ENCODE measurements at places on chromosomes 7 and 10. TPM values are rescaled to one million over a fixed set of nuclear protein-coding genes. Genes with fewer than 3 reads are reported as not detected.
A peak's percentile ranks its signal among the peaks of the same experiment; 100 is the strongest.

DNA sequence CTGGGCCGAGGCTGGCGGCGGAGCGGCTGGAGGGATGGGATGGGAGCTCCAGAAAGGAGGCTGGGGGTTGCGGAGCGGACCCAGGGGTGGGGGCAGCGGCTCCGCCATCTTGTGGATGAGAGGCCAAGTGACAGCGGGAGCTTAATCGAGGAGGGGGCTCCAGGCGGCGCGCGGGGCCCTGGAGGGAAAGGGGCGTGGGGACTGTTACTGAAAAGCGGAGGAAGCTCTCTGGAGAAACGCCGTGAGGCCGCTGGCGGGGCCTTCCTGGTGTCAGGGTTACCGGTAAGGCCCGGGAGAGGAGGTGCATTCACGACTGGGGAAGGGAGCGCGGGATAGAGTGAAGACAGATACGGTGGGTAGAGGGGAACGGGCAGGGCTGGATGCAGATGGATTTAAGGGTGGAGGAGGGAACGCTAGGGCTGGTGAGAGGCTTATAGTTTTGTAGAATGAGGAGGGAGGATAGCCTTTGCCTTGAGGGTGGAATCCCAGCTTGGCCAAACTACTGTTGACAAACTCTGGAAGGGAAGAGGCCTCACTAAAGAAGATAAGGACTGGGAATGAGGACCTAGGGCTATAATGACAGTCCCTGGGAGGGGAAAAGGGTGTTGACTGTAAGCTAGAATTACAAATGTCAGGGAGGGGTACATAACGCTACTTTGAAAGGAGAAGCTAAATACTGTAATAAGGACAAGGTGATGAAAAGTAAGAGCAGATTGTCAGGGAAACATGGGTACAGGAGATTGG is 535 bp downstream of the BTRC start:
- DNase-seq = no peak

- DNase-seq = no peak
Measured at GRCh38 chr10:10533437-10533836, 484.2 kb upstream of the CELF2 start.

- no peak for DNase-seq
Measured at GRCh38 chr10:5663692-5664427, 2.5 kb downstream of the ASB13 start.

GRCh38 chr7:156527458-156527890 is 113.1 kb upstream of the RNF32 start:
- DNase-seq = no peak

DNA sequence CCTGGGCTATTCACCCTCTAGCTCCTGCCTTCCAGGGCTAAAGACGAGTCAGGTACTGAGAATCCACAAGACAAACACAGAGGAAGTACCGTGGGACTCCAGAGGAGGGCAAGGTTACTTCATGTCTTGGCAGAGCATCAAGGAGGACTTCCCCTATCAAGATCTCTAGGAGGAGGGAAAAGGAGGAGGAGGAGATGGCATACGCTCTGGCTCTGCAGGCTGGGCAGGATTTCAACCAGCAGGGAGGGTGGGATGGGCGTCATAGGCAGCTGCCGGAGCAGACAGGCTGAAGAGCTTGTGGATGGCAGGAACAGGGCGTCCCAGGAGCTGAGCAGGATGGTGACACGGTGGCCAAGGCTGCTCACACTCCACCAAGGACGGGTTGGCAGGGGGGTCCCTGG is 21.3 kb downstream of the MDH2 start:
- DNase-seq = peak; percentile 33

LIPJ gene
- total RNA-seq = 0.17 TPM

- no peak for DNase-seq
Measured at GRCh38 chr7:23788843-23789242, 78.8 kb downstream of the STK31 start.

DNA sequence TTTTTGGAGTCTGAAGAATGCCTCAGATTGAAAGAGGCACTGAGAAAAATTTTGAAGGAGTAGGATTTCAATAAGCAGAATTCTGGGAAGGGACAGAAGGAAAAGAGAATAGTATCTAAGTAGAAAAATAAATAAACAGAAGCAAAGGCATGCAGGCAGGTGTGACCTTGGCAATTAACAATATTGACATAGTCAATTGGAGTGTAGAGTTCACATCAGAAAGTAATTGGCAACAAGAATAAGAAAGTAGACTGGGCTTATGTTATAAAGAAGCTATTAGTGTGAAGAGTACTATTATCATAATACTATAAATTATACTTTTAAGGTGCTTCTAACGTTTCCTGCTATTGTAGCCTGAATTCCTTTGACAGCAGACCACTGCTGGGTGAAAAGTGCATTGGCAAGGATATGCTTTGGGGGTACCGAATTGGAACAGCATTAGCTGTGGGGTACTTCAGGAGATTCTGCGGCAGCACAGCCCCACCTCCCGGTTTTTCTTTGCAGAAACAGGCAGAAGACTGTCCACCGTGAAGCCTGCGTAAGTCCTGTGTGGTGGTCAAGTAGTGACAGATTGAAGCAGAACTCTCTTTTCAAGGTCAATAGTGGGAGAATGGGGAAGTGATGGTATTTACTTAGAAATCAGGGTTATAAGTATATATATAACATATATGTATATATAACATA is 357.0 kb downstream of the THSD7A start:
- no peak for DNase-seq

- DNase-seq = no peak
Measured at GRCh38 chr10:77417806-77418640, 219.6 kb downstream of the KCNMA1 start.

TFR2 gene
- total RNA-seq = 0.42 TPM

GRCh38 chr10:58641095-58641531 is 128.4 kb downstream of the BICC1 start:
- DNase-seq = no peak

PODXL gene
- 37.1 TPM for total RNA-seq

- no peak for DNase-seq
Measured at GRCh38 chr7:112407261-112407660, 43.0 kb upstream of the IFRD1 start.
